Activated T-cell treated with anti-CD3 and anti-CD28 coated beads for 48 hours (primary cell): ENCODE measurements at places on chromosomes 5 and 9.

DNA sequence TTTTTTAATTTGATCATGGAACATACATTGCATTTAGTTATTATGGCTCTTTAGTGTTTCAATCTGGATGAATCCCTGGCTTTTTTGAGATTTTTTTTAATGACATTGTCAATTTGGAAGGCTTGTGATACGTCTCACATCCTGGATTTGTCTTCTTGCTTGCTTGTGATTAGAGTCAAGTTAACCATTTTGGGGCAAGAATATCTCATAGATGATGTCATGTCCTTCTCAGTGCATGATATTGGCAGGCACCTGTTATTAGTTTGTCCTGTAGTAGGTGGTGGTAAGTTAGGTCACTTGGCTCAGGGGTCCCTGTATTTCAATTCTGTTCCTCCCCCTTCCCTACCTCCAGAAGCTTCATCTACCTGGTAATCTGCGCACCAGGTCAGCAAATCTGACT is 3.3 kb downstream of the PSD2 start:
- no peak for DNase-seq

GRCh38 chr5:167820101-167820990 is 471.1 kb upstream of the WWC1 start:
- no peak for DNase-seq

- no peak for DNase-seq
Measured at GRCh38 chr9:5621327-5621726, 7.6 kb upstream of the RIC1 start.

DNA sequence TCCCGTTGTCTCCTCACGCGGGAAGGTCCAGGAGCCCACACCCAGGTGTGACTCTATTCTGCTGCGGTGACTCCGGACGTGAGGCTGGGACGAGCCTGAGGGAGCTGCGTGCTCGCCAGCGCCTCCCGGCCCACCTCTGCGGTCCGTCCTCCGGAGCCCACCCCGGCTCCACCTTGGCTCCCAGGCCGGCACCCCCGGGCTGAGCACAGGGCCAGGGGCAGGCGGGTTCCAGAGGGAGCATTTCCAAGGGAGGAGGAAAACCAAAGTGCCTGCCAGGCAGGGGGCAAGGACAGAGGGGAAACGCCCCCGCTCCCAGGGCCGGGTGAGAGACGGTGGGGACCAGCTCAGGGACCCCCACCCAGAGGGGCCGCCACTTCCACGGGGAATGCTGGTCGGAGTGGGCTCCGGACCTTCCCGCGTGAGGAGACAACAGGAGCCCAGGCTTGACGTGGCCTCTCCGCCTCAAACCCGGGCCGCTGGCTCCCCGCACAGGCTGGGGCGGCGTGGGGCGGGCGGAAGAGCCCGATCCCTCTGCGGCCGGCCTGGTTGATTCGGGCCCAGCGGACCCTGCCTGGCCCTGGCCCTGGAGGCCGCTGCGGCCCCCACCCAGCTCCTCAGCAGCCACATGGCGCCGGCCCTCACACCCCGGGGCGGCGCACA is 26.0 kb downstream of the IRX4 start:
- no peak for DNase-seq

- DNase-seq: no peak
Measured at GRCh38 chr5:163867738-163868137, 362.3 kb downstream of the MAT2B start.

GRCh38 chr5:103120607-103121200 is 603 bp downstream of the PPIP5K2 start:
- no peak for DNase-seq

- no peak for DNase-seq
Measured at GRCh38 chr9:116643691-116644090, 43.4 kb upstream of the TRIM32 start.

DNA sequence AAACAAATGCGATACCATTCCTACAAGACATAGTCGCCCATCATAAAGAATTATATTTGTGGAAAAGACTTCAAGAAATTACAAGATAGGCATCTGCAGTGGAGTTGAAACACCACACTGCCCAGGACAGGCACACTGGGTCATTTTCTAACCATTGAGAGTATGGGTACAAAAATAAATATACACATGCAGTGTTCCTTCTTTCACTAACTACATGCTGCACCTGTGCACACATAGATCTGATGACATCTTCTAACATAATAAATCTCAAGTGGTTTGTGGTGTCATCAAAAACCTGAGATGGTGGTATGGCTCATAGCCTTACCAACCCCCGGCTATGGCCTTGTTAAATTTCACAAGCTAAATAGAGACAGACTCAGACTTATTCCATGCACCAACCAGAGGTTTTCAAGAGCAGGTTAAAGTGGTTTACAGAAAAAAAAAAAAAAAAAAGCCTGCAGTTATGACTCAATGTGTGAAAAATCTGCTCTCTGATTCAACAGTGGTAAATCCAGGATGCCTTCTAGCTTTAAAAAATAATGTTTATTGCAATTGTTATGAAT is 12.4 kb upstream of the NFIB start:
- DNase-seq: no peak

GRCh38 chr9:136014147-136014923 is 53.2 kb upstream of the UBAC1 start:
- DNase-seq: no peak

DNA sequence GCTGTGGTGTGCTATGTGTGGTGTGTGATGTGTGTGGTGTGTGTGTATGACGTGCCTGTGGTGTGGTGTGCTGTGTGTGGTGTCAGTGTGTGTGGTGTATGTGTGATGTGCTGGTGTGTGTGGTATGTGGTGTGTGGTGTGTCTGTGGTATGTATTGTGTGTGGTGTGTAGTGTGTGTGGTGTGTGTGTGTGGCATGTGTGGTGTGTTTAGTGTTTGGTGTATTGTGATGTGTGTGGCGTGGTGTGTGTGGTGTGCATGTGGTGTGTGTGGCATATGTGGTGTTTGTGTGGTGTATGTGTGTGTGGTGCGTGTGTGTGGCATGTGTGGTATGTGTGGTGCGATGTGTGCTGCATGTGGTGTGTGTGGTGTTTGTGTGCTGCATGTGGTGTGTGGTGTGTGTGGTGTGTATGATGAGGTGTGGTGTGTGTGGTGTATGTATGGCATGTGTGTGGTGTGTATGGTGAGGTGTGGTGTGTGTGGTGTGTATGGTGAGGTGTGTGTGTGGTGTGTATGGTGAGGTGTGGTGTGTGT is 18.3 kb upstream of the RNU6ATAC start:
- no peak for DNase-seq

DNA sequence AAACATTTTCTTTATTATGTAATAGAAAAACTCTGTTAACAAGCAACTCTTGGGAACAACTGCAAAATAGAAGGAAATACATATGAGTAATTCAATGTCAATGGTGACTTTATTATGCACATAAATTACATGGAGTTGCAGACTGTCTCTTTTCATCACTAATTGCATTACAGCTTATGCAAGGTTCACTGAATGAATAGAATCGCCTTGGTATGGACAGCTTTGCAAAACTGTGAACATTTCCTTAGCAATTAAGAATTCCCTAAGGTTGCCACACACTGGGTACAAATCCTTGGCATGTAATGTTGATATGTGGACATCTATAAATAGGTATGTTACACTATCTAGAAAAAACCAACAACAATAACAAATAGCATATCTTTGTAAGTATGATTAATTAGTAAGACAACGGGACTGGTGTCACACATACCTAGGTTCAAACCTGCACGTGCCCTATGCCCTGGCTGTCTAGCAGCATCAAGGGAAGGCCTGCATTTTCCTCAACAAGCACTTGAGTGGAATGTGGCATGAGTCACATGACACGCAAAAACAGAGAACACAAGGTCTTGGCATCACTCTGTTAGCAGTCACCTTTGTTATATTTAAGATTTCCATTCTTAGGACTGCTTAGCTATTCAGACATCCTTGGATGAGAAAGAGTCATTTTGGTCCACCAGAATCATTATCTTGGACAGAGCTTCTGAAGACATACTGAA is 263.9 kb downstream of the CTNND2 start:
- DNase-seq: no peak

- no peak for DNase-seq
Measured at GRCh38 chr9:131020862-131021261, 11.9 kb downstream of the LAMC3 start.

DNA sequence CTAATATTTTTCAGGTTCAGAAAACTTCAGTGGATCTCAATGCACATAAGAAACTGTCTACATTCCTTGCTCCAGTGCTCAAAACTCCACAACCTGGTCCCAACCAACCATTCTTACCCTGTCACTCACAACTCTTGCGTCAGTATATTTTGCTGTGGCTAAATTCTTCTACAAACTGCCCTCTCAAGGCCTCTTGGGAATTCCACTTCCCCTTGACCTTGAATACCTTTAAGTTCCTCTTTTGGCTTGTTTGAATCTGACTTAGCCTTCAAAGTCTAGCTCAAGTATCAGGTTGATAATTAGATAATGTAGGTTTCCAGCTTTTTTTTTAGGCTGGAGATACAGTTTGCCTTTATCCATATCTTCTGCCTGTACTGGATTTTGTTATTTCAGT is 128.3 kb downstream of the SLF1 start:
- no peak for DNase-seq

DNA sequence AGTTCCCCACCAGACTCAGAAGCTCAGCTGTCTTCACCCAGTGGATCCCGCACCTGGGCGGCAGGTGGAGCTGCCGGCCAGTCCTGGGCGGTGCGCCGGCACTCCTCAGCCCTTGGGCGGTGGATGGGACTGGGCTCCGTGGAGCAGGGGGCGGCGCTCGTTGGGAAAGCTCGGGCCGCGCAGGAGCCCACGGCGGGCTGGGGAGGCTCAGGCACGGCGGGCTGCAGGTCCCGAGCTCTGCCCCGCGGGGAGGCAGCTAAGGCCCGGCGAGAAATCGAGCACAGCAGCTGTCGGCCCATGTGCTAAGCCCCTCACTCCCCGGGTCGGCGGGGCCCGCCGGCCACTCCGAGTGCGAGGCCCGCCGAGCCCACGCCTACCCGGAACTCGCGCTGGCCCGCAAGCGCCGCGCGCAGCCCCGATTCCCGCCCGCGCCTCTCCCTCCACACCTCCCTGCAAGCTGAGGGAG is 560.0 kb downstream of the BRINP1 start:
- DNase-seq: no peak

- DNase-seq: peak; percentile 31
Measured at GRCh38 chr5:6583049-6583880, 49.6 kb downstream of the NSUN2 start.

GRCh38 chr5:152403046-152403445 is 2.0 kb downstream of the NMUR2 start:
- no peak for DNase-seq

- DNase-seq: no peak
Measured at GRCh38 chr9:113863345-113863744, 12.8 kb upstream of the ZNF618 start.

- DNase-seq: no peak
Measured at GRCh38 chr5:132787076-132787475, 10.0 kb upstream of the SEPTIN8 start.

GRCh38 chr5:171363846-171364245 is 23.8 kb upstream of the NPM1 start:
- no peak for DNase-seq

DNA sequence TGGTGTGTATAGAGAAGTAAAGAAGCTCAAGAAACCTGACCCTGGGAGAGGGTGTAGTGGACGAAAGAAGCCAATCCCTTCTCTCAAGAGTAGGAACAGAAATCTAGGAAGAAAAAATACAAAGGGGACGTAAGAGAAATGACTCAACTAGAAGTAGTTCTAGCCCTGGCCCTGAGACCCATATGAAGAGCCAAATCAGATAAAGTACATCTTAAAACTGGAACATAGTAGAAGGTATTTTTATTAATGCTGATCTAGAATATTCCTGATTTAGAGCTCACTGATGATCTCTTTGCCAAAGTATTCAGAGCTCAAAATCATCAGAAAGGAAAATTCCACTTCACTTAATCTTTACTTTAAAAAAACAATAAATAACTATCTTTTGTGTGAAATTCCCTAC is 184.8 kb downstream of the MLLT3 start:
- DNase-seq: no peak

DNA sequence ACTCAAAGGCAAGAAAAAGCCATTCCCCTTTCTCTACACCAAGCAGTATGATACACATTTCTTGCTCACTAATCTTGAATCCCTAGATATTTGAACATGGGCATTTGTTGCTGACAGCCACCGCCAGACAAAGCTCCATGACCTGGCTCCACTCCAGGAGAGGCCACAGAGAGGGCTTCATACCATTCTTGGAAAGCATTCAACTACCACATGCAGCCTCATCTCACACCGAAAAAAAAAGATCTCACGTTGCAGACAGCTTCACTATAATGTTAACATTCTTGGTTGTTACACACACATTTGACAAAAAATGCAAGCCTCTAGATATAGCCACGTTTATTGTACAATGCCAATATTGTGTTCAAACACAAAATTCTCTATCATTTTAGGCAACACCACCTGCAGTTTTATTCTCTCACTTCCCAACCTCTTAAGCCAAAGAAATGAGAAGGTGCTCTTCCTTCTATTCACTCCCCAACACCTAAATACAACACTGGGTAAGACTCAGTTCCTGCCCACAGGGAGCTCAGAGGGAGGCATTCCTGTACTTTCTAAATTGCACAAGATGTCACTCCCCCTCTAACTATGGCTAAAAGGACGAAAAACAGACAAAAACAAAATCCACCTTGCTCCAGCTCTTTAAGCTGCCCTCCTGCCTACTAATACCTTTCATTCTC is 222.4 kb downstream of the TSSK1B start:
- DNase-seq: no peak
